ENCODE measurements at places on chromosomes 6 and 20.

- DNase-seq: no peak
Observed at GRCh38 chr6:10719296-10719963, 3.4 kb upstream of the TMEM14C start.

DNA sequence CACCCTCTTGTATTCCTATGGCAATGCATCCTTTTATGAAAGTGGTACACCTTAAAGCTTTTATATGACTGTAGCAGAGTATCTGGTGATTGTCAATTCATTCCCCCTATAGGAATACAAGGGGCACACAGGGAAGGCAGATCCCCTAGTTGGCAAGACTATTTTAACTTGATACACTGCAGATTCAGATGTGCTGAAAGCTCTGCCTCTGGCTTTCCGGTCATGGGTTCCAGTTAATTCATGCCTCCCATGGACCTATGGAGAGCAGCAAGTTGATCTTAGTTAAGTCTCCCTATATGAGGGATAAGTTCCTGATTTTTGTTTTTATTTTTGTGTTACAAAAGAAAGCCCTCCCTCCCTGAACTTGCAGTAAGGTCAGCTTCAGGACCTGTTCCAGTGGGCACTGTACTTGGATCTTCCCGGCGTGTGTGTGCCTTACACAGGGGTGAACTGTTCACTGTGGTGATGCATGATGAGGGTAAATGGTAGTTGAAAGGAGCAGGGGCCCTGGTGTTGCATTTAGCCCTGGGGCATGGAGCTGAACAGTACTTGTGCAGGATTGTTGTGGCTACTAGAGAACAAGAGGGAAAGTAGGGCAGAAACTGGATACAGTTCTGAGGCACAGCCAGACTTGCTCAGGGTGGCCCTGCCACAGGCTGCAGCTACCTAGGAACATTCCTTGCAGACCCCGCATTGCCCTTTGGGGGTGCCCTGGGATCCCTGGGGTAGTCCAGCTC is 292.1 kb downstream of the ESR1 start:
- no peak for DNase-seq

- DNase-seq: no peak
Observed at GRCh38 chr6:113306552-113307145, 550.5 kb upstream of the MARCKS start.

- DNase-seq: no peak
Observed at GRCh38 chr20:53061192-53062108, 89.3 kb downstream of the TSHZ2 start.

GRCh38 chr6:143762126-143762525 is 81.0 kb upstream of the LTV1 start:
- no peak for DNase-seq

GRCh38 chr6:158047127-158047518 is 65.5 kb downstream of the SYNJ2 start:
- no peak for DNase-seq

DNA sequence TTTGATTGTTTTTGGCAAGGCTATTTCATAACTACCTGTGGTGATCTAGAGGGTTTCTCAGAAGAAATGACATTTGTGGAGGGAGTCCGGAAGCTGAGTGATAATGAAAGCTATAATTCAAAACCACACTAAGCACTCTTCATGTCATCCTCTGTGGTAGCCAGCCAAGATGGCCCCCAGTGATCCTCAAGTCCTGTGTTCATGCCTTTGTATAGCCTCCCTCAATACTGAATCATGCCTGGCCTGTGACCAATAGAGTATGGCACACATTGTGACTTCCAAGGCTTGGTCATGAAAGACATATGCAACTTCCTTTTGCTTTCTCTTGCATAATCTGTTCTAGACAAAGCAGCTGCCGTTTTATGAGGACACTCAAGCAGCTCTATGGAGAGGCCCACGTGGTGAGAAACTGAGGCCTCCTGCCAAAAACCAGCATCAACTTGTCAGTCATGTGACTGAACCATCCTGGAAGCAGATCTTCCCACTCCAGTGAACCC is 12.8 kb upstream of the DNAAF9 start:
- no peak for DNase-seq

DNA sequence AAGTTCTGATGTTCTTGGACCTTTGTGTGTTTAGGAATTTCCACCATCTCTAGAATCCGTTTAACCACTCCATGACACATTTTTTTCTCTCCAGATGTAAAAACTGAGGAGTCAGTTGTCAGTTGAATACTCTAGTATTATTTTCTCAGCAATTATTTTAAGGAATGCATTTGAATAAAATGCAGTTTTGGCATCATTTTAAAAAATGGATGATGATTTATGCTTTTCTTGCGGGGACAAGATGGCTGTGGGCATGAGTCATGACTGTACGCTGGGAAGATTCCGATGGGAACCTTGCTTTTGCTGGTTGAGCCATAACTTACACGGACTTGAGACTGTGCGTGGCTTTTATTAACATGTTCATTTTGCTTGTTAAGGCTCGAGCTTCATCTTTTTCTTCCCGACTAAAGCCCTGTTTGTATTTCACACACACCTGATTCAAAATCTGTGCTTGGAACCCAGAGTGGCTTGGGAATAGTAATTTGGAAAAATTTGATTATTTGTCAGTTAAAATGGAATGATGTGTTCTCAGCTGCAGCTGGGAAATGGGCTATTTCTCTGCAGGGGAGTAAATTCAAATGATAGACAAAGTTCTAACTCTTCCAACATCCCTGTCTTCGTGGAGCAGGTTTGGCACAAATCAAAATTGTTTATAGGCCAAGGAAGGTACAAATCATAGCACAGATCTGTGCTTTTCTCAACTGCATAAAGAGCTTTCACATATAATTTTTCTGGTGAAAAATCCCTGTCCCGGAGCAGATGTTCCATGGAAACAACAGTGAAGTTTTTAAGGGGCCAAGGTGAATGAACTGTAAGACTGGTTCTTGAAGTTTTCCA is 470.5 kb upstream of the JAG1 start:
- no peak for DNase-seq

- DNase-seq: no peak
Observed at GRCh38 chr20:60816901-60817300, 435.2 kb upstream of the CDH4 start.

DNA sequence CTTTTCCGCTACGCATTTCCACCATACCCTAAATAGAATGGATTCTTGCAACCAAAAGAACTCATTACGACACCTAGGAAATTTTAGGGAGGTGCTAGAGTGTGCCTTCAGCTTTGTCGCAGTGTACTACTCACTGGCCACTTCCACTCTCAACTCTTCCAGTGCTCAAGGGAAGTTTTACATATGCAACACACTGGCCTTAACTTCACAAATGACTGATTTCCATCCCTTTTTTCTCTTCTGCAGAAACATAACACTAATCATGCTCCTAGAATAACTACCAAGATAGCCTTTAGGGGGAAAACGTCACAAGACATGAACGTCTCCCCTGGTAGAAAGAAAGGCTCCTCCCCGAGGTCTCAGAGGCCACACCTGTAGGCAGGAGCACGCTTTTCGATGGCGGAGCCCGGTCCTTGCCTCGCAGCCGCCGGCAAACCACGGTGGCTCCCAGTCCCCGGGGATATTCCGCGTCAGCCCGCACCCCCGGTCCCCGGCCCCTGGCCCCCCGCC is 584 bp downstream of the LYRM4 start:
- DNase-seq: peak; percentile 79

DNA sequence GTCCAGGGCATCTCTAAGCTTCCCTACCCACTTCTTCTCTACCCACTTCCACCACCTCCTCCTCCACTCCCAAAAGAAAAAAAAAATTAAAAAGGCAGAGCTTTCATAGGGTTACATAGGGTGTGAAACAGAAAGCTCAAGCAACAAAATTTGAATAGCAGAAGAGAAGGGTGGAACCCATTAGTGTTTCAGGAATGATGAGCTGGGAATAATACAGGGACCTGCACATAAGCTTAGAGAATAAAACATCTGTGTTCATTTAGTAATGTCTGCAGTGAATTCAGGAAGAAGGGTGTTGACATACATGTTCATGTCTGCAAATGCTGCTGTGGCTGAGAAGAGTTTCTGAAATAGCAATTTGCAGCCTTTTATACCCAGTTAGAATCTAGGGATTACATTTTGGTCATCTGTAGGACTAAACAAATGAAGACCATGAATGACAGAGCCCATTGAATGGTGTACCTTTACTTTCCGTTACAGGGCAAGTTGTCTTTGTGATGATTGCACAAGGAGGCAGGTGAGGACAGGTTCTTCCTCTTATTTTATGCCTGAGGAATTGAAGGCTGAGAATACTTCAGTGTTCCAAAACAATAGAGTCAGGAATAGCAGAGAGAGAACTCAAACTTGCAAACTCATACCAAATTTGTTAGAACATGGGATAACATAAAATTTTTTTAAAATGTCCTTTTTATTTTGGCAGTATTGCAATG is 975.1 kb downstream of the TFAP2A start:
- no peak for DNase-seq

- DNase-seq: no peak
Observed at GRCh38 chr6:144416244-144416643, 131.1 kb downstream of the UTRN start.

DNA sequence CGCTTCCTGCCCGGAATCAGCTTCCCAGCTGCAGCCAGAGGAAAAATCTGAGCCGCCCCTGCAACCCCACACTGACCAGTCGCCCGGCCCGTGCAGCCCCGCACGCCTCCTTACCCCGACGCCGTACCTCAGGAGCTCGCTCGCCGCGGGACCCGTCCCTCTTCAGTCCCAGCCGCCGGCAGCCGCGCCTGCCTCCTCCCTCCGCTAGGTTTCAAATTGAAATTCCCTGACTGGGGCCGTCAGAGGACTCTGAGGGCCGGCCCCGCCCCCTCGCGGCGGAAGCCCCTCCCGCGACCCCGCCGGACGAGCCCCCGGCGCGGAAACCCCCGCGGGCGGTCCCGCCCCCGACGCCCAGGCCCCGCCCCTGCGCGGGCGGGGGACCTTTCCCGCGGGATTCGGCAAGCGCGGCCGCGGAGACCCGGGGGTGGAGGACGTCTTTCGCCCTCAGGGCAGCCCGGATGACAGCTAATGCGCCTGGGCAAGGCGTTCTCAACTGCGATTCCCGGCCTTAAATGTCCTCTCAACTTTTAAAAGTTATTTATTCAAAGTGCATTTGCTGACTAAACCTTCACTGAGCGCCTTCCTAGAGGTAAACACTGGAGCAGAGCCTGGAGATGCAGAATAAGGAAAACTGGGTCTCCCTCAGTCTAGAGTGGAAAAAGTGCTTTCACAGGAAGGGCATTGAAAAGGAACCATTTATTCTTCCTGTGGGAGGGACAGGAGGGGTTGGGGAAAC is at the start of gene EPB41L2:
Gene EPB41L2, minus strand, starts transcription at position 218 of the 736 bp plus-strand sequence. CDS start 106,760 bp downstream, outside the sequence.
- DNase-seq: no peak

DNA sequence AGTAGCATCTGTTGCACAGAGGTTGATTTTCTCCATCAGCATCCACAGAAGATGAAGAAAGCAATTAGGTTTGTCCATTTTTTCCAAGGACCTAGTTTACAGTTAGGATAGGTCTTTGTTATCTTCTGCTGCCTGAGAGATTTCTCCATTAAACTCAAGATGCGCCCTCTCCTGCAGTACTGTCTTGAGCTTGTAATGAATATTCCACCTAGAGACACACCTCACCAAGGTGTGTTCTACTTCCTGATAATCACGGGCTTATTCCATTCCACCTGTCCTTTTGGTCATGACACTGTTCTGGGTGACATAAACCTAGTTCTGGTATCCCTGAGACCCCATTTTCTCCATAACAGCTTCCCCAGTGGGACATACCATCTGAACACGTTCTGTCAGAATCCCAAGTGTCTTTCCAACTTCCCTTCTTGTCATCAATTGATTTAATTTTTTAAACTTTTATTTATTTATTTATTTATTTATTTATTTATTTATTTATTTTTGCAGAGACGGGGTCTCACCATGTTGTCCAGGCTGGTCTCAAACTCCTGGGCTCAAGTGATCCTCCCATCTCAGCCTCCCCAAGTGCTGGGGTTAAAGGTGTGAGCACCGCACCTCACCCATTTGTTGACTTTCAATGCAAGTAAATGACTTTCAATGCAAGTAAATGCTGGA is 75.6 kb upstream of the HS3ST5 start:
- no peak for DNase-seq
